ENCODE measurements at places on chromosomes 2 and 18.

DNA sequence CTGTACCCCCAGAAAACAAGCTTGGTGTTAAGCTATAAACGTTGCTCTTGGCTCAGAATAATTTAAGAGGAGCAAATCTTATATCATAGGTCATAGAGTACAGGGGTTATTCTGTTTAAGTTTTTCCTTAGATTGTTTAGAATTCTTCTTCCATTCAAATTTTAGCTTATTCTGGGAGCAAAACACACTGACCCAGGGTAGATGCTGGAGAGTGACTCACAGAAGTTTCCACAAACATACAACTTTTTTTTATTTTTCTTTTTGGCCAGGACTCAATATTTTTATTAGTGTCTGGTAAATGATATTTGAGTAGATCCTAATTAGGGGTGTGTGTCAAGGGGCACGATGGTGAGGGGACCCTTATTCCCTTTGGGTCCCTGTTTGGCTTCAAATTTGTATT is 71.5 kb upstream of the PSME4 start:
- no peak for DNase-seq

GRCh38 chr2:195575879-195576401 is 81.1 kb upstream of the SLC39A10 start:
- DNase-seq = peak; percentile 32

GRCh38 chr2:239360008-239360407 is 40.8 kb downstream of the HDAC4 start:
- DNase-seq = no peak

DNA sequence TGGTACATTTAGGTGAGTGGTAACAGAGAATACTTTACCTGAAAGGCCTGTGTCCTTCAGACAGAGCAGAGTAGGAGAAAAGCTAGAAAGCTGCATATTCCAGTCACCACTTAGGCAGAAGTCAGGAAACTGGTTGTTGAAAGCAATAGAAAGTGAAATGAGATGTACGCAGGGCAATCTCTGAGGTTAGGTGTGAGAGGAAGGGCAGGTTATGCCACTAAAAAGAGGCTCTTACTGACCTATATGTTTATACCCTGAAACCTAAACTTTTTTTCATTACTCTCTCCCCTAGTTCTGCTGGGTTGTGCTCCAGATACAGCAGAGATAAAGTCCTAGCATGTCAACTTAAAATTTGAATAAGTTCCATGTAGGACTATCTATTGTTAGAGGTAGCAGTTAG is 93.5 kb downstream of the COX7A2L start:
- DNase-seq = no peak

- no peak for DNase-seq
Measured at GRCh38 chr2:19879120-19879519, 22.7 kb downstream of the TTC32 start.

DNA sequence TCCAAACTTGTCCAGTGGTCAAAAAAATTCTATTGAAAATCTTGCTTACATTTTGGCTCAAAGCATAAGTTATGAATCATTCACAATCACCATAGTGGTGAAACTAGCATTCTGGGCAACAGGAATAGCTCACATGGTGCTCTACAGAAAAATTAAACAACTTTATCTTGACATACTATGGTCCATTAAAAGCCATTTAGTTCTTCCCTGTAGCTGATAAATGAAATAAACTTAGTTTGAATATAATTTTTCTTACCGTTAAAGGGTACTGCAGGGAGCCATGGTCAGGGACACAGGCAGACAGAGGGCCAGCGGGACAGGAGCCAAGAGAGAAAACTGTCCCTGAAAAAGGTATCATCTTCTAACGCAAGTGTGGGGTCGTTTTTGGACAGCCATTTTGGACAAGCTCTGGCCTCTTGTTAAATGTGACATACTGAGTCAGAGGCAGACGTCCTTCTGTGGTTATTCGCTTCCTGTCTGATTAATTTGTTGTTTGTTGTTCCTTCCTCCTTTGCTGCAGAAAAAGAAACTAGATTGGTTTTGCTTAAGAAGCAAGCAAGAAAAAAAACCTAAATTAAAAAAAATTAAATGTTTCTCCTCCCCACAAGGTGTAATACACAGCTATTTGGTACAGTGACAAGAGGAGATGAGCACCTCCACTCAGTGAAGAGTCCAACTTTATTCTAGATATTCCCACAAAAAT is at the start of gene WIPF1:
Gene WIPF1, minus strand, starts transcription at position 460 of the 703 bp plus-strand sequence. CDS start 12,231 bp downstream, outside the sequence.
- DNase-seq = no peak

DNA sequence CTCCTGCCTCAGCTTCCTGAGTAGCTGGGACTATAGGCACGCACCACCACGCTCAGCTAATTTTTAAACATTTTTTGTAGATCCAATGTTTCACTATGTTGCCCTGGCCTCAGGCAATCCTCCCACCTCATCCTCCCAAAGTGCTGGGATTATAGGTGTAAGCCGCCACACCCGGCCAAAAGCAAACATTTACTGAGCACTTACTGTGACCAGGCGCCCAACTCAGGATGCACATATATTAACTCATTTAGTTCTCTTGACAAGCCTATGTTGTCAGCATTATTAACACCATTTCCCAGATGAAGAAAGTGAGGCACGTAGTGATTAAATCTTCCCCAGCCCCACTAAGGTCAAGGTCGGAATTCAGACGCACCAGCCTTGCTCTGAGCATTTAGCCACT is 41.1 kb downstream of the TMEM37 start:
- DNase-seq = no peak

DNA sequence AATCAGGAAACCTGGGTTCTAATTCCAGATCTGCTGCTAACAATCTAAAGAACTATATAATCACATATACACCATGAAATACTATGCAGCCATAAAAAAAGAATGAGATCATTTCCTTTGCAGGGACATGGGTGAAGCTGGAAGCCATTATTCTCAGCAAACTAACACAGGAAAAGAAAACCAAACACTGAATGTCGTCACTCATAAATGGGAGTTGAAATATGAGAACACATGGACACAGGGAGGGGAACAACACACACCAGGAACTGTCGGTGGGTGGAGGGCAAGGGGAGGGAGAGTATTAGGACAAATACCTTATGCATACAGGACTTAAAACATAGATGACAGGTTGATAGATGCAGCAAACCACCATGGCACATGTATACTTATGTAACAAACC is 33.2 kb downstream of the CDH2 start:
- DNase-seq = no peak

- DNase-seq = no peak
Measured at GRCh38 chr2:195313962-195314361, 343.1 kb upstream of the SLC39A10 start.

GRCh38 chr2:44679990-44680389 is 261.5 kb upstream of the SIX3 start:
- no peak for DNase-seq
